ENCODE measurements at places on chromosomes 5 and 9.

GRCh38 chr9:35758475-35759050 is 4.5 kb upstream of the MSMP start:
- no peak for DNase-seq

DNA sequence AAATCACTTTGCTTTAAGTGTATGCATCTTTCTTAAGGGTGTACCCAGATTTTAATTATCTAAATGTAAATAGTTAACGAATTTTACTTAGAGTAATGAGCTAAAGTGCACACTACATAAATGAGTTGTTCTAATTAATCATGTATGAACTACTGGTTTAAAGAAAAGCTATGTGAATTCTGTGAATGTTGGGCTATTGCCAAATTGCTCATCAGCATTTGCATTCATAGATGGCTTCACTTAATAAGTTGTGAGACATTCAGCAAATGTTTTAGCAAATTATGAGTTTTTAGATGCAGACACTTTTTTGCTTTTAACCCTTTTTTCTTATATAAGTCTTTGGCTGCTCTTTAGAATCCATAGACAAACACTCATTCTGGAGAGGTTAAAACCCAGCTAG is 175.7 kb downstream of the PBX3 start:
- no peak for DNase-seq

GRCh38 chr9:126126807-126127206 is 199.8 kb upstream of the MVB12B start:
- no peak for DNase-seq

- no peak for DNase-seq
These were observed 22.9 kb upstream of the GLRX start for GRCh38 chr5:95845391-95845790.

GRCh38 chr5:120479066-120479465 is 15.0 kb downstream of the PRR16 start:
- DNase-seq, result no peak

DNA sequence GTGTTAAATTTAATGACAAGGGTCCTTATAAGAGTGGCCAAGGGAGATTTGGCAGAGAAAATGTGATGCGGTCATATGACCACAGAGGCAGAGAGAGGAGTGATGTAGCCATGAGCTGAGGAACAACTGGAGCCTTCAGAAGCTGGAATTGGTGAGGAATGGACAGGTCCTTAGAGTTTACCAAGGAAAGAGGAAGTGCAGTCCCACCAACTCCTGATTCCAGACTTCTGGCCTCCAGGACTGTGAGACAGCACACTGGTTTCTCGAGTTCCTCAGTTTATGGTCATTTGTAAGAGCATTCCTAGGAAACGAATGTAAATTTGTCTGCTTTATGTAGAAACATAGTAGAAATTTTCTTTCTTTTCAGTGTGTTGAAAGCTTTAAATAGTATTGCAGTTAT is 410.1 kb downstream of the CDH18 start:
- DNase-seq, result no peak

- DNase-seq, result no peak
These were observed 47.7 kb downstream of the CERT1 start for GRCh38 chr5:75463726-75464125.

DNA sequence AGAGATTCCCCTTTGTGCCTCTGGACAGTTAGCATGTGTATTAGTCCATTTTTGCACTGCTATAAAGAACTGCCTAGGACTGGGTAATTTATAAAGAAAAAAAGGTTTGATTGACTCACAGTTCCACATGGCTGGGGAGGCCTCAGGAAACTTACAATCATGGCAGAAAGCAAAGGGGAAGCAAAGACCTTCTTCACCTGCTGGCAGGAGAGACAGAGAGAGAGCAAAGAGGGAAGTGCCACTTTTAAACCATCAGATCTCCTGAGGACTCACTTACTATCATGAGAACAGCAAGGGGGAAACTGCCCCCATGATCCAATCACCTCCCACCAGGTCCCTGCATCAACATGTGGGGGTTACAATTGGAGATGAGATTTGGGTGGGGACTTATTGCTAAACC is 6.0 kb downstream of the CFAP90 start:
- no peak for DNase-seq

DNA sequence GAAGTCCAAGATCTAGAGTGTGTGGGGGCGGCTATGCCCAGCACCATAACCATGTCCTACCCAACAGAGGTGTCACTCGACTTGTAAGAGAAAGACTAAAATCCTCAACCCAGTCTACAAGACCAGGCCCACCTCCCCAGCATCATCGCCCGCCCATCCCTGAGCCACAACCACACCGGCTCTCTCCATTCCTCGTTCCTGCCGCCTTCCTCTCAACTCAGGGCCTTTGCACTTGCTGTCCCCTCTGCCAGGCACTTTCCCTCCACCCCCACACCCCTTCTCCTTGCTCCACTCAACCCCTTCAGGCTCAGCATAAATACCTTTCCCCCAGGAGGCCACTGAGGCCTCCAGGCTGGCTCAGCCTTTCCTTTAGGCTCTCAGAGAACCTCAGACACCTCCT is 69.3 kb downstream of the PAX5 start:
- DNase-seq, result no peak

- DNase-seq, result no peak
These were observed 1.3 kb upstream of the SVEP1 start for GRCh38 chr9:110580850-110581249.

DNA sequence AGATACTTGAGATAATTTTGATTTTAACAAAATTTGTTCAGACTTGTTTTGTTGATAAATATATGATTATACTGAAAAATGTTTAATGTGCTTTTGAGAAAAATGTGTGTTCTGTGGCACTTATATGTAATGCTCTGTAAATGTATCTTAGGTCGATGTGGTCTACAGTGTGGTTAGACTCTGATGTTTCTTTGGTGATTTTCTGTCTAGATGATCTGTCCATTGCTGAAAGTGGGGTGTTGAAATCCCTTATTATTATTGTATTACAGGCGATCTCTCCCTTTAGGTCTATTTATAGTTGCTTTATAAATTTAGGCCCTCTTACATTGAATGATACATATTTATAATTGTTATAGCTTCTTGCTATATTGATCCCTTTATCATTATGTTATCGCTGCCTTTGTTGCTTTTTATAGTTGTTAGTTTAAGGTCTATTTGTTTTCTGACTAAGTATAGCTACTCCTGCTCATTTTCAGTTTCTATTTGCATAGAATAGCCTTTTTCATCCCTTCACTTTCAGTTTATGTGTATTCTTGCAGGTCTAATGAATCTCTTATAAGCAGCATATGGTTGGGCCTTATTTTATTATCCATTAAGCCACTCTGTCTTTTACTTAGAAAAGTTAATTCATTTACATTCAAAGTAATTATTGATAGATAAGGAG is 124.3 kb downstream of the MRPS30 start:
- no peak for DNase-seq

- DNase-seq, result no peak
These were observed at the start of gene ANGPTL2 for GRCh38 chr9:127122176-127123063. Gene ANGPTL2 (minus strand): TSS chr9:127122635. CDS start chr9:127108731, 13,904 bp downstream.

- no peak for DNase-seq
These were observed 414.0 kb upstream of the ACTBL2 start for GRCh38 chr5:57896576-57896975.

GRCh38 chr9:127519301-127520166 is 68.2 kb downstream of the LRSAM1 start:
- DNase-seq, result no peak

GRCh38 chr5:172707285-172708182 is 63.5 kb downstream of the DUSP1 start:
- DNase-seq, result no peak

- DNase-seq, result no peak
These were observed 14.7 kb downstream of the LRRC70 start for GRCh38 chr5:62593331-62593730.

GRCh38 chr5:38167562-38167996 is 90.8 kb upstream of the EGFLAM start:
- DNase-seq, result no peak

GRCh38 chr9:137396227-137396626 is 26.7 kb downstream of the EXD3 start:
- no peak for DNase-seq

GRCh38 chr5:10138395-10139057 is 111.2 kb downstream of the ATPSCKMT start:
- DNase-seq, result no peak

GRCh38 chr9:12863618-12864017 is 88.8 kb downstream of the LURAP1L start:
- DNase-seq, result no peak

DNA sequence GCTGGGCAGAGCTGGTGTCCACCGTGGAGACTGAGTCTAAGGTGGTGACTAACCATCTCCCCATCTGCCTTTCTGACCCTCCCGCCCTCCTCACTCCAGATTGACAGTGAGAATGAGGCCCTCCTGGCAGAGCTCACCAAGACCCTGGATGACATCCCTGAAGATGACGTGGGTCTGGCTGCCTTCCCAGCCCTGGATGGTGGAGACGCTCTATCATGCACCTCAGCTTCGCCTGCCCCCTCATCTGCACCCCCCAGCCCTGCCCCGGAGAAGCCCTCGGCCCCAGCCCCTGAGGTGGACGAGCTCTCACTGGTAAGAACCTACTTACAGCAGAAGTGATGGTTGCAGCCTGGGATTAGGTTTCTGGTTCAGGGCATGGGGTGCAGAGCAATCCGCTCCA is 96.5 kb downstream of the PPARGC1B start:
- no peak for DNase-seq

GRCh38 chr5:2709976-2710689 is 41.3 kb downstream of the IRX2 start:
- no peak for DNase-seq

DNA sequence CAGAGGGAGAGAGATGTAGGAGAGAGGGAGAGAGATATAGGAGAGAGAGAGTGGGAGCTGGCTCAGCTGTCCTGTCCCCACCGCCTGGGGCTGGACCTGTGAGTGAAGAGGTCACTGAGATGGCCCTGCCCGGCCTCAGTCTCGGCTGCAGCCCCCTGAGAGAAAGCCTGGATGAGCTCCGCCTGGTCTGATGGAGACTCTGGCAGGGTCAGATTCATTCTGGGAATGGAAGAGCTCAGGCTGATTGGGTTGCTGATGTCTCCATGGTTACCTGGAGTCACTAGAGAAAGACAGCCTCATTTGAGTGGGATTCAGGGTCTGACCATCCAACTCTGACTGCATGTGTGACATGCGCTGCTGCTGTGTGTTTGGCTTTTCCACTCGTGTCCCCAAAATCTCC is 27.1 kb upstream of the SEMA4D start:
- DNase-seq, result no peak

DNA sequence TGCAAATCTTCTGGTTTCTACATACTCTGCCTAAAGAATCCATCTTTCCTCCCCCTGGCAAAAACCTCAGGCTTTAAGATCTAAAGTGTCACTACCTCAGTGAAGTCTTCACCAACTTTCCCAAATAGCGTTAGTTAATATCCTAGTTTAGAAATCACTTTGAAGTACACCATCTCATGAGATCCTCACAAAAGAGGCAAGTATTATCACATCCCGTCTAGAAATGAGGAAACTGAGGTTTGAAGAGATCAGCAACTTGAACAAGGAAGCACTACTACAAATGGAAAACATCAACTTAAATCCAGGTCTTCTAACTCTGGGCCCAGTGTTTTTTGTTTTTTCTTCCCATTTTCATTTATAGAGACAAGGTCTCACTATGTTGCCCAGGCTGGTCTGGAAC is 4.6 kb downstream of the AP3B1 start:
- DNase-seq, result no peak

DNA sequence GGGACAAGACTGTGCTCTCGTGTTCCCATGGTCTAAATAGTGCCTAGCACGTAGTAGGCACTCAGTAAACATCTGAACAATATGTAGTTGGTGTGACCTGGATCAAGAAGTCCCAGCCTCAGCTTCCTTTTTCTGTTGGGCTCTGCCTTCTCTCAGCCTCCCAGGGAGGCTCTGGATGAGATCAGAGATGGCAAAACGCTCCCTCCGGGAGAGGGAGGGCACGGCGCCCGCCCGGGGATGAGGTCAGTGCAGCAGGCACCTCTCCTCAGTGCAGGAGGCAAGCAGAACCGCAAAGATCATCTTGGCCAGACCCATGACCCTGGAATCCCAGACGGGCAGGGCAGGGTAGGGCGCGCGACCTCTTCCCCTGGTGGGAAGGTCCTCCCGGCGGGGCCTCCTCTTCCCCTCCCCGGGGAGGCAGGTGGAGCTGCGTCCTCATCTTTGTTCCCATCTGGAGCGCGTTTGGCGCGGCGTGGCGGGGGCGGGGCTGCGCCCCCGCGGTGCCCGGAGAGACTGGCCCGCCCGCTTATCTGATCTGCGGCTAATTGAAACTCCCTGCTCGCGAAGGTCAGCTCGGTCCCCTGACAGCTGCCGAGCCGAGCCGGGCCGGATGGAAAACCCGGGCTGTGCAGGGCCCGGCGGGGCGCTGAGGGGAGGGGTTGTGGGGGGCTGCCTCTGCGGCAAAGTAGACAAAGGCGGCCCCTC is 60.9 kb downstream of the CXXC5 start:
- DNase-seq, result no peak

DNA sequence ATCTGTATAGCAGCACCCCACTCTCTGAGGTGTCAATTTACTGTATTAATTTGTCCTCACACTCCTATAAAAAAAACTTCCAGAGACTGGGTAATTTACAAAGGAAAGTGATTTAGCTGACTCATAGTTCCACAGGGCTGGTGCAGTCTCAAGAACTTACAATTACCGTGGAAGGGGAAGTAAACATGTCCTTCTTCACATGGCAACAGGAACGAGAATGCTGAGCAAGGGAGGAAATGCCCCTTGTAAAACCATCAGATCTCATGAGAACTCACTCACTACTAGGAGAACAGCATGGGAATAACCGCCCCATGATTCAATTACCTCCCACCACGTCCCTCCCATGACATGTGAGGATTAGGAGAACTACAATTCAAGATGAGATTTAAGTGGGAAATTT is 602.6 kb downstream of the MTRR start:
- no peak for DNase-seq

DNA sequence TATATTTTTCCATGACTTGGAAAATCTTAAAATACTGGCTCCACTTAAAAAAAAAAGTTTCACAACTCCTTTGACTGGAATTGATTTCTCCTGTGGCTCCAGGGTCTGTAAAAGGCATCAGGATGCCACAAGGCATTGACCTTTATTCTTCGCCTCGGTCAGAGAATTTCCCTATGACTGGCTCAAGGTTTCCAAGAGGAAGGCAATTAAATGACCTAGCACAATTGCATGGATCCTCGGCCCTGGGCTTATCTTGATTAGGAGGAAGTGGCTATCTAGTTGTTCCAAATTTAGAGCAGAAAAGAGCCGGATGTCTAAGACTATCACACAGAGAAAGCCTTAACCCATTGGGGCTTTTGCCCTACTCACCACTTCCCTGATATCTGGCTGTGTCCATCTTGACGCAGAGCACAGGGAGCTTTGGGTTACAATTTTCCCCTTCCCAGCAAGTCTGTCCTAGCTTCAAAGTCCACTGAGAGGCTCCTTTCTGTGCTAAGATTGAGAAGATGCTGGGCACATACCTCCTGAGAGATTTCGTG is 56.9 kb upstream of the COL15A1 start:
- no peak for DNase-seq

GRCh38 chr5:169222934-169223594 is 77.9 kb downstream of the SLIT3 start:
- DNase-seq, result no peak

- DNase-seq, result no peak
These were observed 82.7 kb downstream of the EGFLAM start for GRCh38 chr5:38341056-38341455.

- no peak for DNase-seq
These were observed 19.0 kb downstream of the TMEM8B start for GRCh38 chr9:35847792-35848572.
